ENCODE measurements at places on chromosomes 5 and 9. TPM values are rescaled to one million over a fixed set of nuclear protein-coding genes. Genes with fewer than 3 reads are reported as not detected.

HTR1A gene
- not detected for total RNA-seq

SLIT3 gene
- 4.2 TPM for total RNA-seq

GRXCR2 gene
- not detected for total RNA-seq

OR13C5 gene
- total RNA-seq, result not detected

DNA sequence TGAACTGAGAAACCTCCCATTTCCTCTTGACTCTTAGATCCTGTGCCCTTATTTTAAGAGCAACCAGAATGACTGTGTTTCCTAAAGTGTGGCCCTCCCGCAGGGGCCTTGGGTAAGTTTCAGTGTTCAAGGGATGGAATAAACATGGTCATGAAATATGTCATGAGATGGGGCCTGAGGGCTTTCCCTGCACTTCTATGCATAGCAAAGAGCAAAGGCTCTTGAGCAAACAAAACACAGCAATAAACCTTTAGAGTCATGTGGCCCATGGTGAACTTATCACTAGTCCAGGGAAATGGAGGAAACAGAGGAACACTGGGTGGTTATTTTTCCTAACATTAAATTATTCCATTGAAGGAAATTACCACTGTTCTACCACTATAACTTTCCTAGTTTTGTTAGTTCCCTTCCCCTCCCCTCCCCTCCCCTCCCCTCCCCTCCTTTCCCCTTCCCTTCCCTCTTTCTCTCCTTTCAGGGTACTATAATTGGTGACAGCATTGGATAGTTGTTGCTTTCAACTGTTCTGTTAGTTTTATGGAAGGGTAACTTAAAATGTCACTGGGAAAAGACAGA, 72.4 kb downstream of the CTSL start:
- DNase-seq, result no peak

GRCh38 chr5:81718300-81718699, 32.6 kb downstream of the SSBP2 start:
- no peak for DNase-seq

GRCh38 chr5:3913279-3913678, 317.6 kb downstream of the IRX1 start:
- DNase-seq, result no peak

GRCh38 chr5:88868468-88869068, 14.4 kb downstream of the MEF2C start:
- no peak for DNase-seq

All from mucosa of descending colon (tissue), 3 donors.